H54 (cell line): ENCODE measurements at places on chromosomes 7 and 10.

- DNase-seq = peak; percentile 92
These were observed 20.5 kb upstream of the INPP5A start for GRCh38 chr10:132516771-132517725.

DNA sequence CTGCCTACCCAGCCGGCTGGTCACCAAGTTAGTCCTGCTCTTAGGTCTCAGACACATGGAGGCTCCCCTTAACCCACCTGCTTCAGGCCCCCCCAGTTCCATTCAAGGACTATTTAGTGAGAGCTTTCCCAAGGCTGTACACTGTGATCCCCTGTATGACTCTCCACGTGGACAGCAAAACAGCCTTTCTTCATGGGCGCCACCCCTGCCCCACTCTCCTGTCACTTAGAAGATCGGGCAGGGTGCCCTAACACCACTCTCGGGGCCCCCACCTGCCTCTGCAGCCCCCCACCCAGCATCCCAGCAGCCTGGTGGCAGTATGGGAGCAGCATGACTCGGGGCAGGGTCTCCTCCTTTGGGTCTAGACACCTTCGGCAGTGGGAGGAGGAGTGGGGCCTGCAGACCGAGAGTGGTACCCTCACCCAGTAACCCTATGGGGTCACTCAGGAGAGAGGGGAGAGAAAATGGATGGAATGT, 116.6 kb downstream of the PTPN20 start:
- DNase-seq = no peak

DNA sequence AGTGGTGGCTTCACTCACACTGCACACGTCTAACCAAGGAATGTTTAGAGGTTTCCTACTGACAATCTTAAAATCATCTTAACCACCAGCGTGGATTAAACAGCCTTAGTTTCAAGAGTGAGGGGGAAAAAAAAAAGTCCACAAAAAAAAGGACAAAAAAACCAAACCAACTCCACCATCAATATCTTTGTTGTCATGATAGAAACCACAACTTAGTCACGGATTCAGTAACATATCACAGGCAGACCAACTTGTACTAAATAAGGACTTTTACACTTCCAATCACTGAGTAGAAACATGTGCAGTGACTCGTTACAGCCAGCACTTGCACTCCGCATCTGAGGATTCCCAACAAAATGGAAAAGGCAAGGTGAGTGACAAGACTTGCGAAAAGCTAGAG, 46.5 kb downstream of the FAM171A1 start:
- no peak for DNase-seq

DNA sequence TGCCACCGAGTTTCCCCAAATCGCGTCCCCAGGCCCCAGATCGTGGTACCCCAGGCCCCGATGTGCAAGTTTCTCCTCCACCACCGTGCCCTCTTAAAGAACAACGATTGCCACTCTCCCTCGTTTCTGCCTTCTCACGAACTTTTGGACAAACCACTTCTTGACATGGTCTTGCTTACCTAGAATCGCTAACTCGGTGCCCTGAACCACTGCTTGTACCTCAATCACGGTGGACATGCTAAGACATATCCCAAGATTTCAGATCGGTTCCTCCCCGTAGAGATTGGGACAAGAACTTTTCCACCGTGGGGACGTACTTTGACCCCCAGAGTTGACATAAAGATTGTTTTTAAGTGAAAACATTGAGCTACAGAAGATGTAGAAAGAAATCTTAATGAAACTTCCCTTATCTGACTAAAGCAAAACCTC, 477 bp upstream of the ZC3HAV1 start:
- no peak for DNase-seq

DNA sequence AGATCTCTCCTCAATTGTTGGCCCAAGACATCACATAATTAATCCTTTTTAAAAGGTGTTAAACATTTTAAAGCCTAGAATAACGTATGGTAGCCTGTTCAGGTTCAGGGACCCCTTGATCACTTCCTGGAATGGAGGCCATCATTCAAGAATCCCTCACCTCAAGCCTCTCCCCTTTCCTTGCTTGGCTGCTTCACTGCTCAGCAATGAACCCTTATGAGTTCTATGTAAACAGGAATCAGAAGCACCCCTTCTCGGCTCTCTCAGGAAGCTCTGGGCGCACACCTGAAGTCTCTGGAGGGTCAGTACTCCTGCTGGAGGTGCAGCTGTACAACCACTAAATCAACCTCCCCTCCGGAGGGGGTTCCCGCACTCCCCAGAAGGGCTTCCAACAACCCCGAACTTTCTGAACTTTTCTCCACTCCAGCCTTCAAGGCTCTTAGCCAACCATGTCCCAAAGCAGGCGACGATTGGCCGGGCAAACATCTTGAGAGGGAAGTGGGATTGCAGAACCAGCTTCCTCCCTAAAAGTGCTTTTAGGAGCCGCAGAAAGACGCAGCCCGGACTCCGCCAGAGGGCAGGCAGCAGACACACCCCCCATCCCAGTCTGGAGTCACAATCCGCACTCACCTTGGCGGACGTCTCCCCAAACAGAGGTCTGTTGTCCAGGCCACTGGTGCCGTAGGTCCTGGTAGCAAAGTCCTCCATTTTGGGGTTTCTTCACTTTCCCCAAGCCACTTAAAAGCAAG, 562 bp downstream of the TMEM243 start:
- no peak for DNase-seq

- DNase-seq = no peak
These were observed 130.0 kb downstream of the ICA1 start for GRCh38 chr7:8131694-8132605.

- no peak for DNase-seq
These were observed 92.3 kb downstream of the BMS1 start for GRCh38 chr10:42874713-42875387.

DNA sequence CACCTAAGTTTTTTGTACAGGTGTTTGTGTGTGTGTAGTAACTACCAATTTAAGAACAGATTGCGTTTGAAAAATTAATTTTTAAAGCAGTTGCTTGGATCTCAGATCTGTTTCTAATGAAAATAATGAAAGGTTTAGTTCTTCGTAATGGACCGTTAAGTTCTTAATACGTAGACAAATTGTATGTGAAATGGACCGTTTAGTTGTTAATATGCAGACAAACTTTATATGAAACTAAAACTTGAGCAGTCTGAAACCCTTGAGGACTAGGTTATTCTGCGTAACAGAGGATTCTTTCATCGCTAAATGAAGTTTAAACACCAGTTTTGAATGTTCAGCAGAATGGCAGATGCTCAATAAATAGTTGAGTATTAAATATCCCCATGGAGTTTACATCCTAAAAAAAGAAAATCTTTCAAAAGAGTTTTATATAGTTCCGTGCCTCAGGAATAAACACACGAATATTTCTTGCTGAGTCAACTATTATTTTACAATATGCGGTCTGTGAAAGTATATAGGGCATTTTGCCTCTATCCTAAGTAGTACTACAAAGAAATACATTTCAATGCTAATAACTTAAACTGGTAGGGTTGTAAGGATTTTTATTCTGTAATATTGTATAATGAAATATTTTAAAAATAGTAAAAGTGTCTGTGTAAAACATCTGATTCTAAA, 1.2 kb downstream of the DBF4 start:
- DNase-seq = no peak

- DNase-seq = peak; percentile 38
These were observed 1.3 kb downstream of the THSD7A start for GRCh38 chr7:11830582-11831155.

DNA sequence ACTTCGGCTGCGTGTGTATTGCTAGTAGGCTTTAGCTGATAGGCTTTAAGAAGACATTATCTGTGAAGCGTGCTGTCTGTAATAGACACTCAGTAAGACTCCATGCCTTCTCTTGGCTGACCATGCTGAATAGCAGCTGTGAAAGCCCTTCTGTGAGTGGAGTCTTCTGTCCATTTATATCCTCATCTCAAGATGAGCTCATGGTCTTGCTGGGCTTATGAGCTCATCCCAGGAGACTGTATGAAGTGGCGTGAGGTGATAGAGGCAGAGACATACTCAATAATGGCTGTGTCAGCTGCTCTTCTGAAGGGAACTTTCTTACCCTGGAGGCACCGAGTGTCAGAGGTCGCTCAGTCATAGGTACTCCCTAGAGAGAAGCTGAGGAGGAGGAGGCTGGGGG, 111.5 kb downstream of the SH2D4B start:
- no peak for DNase-seq

DNA sequence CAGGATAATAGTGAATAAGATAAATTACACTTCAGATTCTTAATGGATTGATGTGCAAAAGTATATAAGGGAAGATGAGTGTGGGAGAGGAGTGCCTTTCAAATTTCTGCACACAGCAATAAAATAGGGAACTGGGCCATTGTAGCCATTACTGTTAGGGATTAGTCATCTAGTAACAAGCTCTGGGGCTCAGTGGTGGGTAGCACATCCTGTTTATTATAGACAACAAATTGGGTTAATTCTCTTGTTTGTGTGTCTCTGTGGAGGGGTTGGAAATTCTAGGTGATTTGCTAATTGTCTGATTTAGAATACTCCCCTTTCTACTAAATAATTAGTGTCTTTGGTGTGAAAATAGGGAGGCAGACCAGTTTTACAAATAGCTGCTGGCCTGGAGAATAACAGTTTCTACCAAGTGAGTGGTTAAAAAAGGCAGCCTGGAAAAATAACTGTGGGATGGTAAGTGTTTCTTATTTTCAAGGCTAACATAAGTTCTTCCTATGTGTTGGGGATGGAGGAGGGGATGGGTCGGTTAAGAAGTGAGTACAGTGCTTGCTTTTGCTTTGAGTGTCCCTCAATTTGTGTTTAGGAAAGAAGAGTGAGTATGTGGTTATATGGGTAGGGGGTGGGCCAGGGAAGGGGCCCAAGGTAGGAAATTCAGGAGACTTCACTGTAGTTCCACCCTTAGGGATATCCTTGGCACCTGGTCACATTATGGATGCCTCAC, 43.3 kb upstream of the TMEM248 start:
- no peak for DNase-seq

DNA sequence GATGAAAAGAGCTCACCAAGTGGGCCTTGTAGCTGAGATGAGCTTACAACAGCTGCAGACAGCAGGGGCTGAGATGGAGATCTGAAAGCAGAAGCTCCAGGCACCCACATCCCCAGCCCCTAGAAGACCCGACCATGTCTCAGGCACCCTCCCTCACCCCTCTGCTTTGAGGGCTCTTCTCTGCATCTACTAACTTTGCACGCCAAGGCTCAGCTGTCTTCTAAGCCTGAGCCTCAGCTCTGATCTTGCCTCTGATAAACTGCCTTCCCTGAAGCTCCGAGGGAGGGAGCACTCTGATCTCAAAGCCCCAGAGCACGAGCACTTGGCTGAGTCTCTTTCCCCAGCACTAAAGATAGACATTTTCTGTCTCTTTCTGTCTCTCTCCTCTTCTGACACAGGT, 42.0 kb downstream of the ANXA8 start:
- no peak for DNase-seq

GRCh38 chr10:54983255-54983654, 182.2 kb upstream of the PCDH15 start:
- no peak for DNase-seq

- DNase-seq = no peak
These were observed 996.4 kb upstream of the AUTS2 start for GRCh38 chr7:68601826-68602225.

DNA sequence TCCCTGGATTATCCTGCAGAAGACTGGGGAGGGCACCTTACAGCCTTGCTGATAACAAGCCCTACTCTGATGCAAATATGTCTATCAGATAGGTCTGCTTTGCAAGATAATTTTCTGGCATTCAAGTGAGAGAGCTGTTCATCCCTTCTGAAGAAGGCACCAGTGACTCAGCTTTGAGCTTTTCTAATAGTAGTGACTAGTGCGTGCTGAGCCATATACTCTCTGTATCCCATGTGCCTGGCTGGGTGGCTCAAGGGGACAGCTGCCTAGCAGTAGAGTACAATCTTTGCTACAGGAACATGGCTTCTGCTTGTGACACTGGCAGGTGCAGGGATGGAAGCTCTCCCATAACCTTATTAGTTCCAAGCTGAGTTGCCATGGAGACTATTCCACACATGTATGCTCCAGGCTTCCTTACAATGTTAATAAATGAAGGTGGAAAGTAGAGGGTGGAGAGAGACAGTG, 35.0 kb upstream of the ABCB4 start:
- DNase-seq = no peak

- DNase-seq = no peak
These were observed 36.0 kb downstream of the PRTFDC1 start for GRCh38 chr10:24916365-24916764.

DNA sequence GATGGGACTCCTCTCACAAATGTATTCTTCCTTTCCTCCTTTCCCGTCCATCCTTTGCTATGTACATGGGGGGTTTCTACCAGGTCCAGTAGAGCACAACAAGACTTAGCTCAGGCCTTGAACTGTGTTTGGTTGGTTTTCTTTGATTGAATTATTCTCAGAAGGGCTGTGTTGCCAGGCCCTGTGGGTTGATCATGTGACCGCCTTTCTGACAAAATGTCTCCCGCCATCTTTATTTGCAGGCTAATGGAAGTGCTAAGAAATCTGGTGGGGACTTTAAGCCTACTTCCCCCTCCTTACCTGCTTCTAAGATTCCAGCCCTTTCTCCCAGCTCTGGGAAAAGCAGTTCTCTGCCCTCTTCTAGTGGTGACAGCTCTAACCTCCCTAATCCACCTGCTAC, 178.1 kb downstream of the ARHGAP21 start:
- DNase-seq = no peak

DNA sequence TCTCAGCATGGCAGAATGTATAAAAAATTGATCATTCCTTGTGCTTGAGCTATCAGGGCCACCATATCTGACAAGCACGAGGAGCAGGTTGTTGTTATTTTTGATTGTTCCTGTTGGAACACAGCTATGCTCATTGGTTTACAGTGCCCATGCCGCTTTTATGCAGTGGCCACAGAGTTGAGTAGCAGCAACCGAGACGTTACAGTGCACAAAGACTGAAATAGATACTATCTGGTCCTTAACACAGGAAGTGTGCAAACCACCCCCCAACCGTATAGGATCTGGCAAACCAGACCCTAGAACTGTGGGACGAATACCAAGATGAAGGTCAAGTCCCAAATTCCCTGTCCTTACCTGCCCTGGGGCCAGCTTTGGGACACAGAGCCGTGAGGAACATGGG, 216.6 kb downstream of the KLF6 start:
- DNase-seq = no peak

DNA sequence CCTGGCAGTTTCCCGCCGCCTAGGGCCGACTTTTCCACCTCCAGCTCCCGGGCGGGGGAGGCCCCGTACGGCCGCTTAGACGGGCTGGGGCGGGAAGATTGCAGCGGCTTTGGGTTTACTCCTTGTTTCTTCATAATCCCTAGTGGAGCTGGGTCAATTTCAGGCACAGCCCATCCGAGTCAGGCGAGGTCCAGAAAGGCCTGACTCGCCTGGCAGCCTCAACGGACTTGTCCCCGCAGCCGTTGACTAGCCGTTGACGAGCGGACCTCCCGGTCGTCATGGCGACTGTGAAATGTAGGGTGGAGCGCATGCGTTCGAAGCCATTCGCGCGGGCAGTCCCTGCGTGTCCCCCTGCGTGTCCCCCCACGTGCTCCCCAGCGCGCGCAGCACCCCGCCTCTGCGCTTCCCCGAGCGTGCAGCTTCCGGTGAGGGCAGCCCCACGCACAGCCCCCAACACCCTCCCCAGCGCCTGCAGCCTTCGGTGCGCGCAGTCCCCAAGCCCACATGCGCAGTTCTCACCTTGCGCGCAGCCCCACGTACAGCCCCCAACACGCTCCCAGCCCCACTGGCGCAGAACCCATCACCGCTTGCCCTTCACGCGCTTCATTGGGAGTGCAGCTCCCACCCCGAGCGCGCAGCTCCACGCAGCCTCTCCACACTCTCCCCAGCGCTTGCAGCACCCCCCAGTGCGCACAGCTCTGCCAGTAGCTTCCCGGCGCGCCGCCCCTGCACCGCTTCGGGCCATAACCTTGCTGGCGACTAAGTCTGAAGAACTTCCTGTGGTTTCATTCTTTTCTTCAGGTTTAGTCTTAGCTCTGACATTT, 67.8 kb downstream of the TBX20 start:
- peak; percentile 36 for DNase-seq
